GM10248 (cell line): ENCODE measurements at places on chromosomes 2 and 18.

GRCh38 chr18:5983488-5983887 lies 88.2 kb upstream of the TMEM200C start:
- no peak for DNase-seq

DNA sequence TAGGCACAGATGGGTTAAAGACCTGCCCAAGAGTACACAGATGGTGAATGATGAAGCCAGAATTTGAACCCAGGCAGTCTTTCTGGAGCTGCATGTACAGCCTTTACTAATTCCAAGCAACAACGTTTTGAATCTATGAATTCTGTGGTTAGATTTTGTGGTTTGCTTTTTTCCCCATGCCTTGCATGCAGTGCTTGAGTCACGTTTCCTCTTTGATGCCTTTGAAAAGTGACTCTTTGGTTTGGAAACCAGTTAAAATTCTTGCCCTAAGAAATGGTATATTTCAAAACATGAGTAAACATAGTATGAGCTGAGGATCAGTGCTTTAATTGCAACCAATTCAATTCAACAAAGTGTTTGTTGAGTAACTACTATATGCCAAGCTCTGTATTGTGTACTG lies 48.2 kb upstream of the PPM1B start:
- DNase-seq, result no peak

DNA sequence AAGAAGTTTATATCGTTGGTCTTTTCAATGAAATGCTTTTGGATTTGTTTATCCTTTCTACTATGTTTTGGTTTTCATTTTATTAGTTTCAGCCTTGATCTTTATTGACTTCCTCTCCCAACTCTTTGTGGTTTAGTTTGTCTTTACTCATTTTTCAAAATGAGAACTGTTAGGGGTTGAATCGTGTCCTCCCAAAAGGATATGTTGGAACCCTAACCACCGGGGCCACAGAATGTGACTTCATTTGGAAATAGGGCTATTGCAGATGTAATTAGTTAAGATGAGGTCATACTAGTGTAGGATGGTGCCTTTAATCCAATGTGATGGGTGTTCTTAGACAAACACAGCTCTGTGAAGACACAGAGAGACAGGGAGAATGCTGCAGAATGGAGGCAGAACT lies 60.4 kb upstream of the IL1R2 start:
- DNase-seq, result no peak

DNA sequence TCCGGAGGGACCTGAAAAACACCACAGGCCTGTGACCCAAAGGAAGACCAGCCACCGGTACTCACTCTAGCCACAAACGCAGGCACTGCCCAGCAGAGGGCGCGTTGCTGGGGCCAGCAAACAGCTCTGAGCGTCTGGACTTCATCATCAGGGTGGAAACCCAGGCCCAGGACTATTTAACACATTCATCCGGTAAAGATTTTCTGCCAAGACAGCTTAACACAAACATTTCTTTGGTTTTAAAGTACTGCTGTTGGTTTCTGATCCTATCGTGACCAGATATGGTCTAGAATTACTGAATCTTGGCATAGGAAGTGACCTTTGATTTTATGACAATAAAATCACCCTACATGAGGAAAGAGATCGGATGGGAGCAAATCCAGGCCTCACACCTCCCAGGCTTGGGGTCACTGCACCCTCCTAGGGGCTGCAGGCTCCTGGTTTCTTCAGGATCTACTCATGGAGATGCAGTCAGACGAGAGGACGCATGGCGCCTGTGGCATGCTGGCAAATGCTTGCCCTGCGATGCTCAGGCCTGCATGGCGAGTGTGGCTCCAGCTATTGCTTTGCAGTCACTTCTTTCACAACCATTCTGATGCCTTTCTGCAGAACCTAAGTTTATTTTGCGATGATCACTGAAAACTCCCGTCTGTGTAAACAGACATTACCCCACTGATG lies 130.4 kb downstream of the COL4A4 start:
- peak; percentile 60 for DNase-seq
